T1000 (cell line): ENCODE measurements at places on chromosomes 4 and X.

DNA sequence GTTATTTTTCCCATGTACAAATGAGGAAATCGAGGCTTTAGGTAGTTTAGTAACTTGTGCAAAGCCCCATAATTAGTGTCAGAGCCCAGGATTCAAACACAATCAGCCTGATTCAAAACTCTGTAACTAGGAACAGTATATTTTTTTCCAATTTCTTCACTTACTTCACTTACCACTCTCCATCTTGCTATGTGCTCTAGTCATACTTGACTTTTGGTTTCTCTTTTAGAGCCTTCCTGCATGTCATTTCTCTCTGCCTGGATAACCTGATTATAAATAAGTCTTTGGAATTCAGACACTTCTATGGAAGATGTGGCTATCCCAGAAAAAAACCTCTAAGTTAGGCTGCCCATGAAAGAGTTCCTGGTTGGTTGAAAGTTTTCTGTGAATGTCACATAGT, 22.2 kb downstream of the SATL1 start:
- DNase-seq: no peak

- DNase-seq: no peak
These were observed 84.6 kb downstream of the RELL1 start for GRCh38 chr4:37601531-37601930.

GRCh38 chr4:129327637-129328036, 231.7 kb downstream of the C4orf33 start:
- DNase-seq: no peak

DNA sequence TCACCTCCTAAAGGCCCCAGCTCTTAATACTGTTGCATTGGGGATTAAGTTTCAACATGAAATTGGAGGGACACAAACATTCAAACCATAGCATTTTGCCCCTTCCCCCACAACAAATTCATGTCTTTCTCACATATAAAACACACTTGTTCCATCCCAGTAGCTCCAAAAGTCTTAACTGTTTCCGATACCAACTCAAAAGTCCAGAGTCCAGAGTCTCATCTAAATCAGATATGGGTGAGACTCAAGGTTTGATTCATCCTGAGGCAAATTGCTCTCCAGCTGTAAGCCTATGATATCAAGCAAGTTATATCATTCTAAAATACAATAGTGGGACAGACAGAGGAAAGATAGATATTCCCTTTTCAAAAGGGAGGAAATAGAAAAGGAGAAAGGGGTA, 8.7 kb downstream of the SLC9B1 start:
- no peak for DNase-seq

DNA sequence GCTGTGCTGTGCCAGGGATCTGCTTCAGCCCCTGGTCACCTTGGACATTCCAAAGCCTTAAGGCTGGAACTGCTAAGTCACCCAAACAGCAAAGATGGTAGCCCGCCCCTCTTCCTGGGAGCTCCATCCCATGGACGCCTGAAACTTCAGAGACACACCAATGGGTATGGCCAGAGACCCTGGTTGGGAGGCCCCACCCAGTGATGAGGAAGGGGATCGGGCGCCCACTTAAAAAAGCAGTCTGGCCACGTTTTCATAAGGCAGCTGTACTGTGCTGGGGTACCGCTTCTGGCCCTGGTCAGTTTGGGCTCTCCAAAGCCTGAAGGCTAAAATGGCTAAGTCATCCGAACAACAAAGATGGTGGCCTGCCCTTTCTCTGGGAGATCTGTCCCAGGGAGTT, 9.4 kb upstream of the TMSB15C start:
- no peak for DNase-seq

DNA sequence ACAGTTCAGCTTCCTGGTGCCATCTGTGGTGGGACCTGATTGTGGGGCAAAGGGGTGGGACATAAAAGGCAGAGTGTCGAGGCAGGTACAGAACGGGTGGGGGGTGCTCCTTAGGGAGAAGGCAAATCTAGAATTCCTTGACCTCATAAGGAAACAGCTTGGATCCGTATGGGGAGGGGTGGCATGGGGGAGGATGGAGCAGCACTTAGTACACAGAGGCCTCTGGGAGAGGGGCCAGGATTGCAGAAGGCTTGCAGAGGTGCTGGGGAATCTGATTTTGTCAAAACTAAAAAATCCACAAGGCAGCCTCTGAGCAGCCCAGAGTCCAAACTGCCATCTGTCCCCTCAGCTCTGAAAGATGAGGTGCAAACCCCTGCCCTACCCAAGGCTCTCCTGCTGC, 2.3 kb upstream of the EMD start:
- DNase-seq: no peak

- DNase-seq: no peak
These were observed 120.1 kb downstream of the AFF1 start for GRCh38 chr4:87054900-87055299.

DNA sequence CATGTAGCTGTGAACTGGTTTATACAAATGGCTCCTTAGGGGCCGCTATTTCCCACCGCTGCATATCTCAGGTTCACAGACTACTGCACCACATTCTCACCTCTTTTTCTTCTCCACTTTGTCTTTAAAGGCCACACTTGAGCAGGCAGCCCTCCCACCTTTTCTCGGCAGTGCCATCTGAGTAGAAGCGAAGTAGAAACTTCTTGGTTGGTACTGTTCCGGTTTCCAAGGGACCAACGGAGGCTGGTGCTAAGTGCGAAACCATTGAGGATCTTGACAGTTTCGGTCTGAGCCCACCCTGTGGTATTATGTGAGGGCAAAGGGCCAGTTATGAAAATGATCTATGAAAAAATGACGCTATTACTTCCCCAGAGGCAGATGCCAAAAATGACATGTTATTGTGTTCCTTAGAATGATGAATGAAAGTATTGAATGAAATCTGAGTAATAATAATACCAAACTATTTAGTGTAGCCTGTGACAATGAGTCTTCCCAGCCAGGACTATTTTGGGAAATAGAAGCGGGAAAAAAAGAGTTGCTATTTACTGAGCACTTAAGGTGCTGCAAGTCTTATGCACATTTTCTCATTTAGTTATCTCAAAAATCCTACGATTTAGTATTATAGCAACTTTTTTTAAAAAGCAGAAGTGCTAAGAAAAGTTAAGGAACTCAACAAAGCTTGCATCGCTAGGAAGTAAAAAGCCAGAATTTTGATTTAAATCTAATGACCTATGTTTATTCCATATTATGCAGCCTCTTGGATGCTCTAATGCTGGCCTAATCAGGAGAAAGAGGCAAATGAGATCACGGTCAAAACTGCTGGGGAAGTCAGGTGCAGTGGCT, 29.6 kb upstream of the CHRNA9 start:
- DNase-seq: no peak

GRCh38 chr4:123995936-123996335, 599.3 kb downstream of the SPRY1 start:
- no peak for DNase-seq

DNA sequence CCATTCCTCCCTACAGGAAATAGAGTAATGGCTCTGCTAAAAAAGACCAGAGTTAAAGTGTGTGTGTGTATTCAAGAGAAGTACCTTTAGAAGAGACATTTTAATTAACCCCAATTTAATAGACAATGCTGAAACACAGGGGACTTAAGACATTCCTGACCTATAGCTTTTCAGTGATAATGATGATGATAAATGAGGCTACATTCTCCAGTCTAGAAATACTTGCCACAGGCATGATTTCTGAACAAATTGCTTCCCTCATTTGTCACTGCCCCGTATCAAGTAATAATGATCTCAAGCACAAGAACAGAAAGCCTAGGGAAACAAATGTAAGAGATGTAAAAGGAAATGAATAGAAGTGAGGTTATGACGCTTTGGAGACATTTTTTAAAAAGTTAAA, 117.1 kb downstream of the UNC5C start:
- no peak for DNase-seq

DNA sequence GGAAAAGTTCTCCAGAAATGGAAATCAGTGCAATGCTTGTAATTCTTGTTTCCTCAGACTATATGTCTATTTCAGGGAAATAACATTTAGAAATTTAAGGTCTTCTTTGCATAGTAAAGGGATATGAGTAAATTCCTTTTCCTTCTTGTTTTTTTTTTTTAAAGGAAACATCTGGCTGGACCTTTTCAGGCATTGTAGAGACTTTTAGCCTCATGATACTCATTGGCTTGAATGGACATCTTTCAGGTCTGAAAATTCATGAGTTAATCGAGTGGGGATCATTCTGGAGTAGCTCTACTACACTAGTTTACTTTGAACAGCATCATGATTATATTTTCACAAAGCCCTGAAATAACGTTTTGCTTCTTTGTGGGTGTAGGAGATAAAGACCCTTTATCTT, 88.6 kb upstream of the CBLL2 start:
- no peak for DNase-seq

DNA sequence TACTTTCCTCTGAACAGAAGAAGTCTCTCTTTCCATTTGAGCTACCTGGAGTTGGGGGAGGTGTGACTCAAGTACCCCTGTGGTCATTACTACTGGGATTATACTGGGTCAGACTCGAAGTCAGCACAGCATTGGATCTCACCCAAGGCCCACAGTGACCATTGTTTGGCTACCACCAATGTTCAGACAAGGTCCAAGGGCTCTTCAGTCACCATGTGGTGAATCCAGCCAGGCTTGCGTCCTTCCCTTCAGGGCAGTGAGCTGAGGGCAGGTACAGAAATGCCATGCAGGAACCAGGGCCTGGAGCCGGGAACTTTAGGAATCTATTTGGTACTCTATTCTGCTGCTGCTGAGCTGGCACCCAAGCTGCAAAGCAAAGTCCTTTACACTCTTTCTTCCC, 5.5 kb upstream of the SLC4A4 start:
- no peak for DNase-seq

GRCh38 chr4:18869166-18869565, 847.6 kb upstream of the LCORL start:
- no peak for DNase-seq

DNA sequence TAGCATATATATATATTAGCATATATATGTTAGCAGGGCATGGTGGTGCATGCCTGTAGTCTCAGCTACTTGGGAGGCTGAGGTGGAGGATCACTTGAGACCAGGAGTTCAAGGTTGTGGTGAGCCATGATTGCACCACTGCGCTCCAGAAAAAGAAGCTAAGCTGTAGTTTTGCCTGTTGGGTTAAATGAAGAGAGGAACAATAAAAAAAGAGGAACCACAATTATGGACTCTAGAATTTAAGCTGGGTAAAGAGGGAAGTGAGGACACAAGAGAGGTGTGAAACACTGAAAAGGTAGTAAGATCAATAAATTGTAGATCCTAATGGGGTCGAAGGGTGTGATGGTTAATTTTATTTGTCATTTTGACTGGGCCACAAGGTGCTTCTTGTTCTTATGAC, 40.5 kb upstream of the HSD17B10 start:
- no peak for DNase-seq

- no peak for DNase-seq
These were observed 6.8 kb downstream of the PDS5A start for GRCh38 chr4:39970671-39971640.

- DNase-seq: no peak
These were observed 205.0 kb downstream of the CAMK2D start for GRCh38 chr4:113556382-113557134.
